Hematopoietic multipotent progenitor cell treated with erythropoietin and hydrocortisone succinate and interleukin-3 and kit ligand, for 4 days (in vitro differentiated cells): ENCODE measurements at places on chromosomes 1 and 21.
A peak's percentile ranks its signal among the peaks of the same experiment; 100 is the strongest.

DNA sequence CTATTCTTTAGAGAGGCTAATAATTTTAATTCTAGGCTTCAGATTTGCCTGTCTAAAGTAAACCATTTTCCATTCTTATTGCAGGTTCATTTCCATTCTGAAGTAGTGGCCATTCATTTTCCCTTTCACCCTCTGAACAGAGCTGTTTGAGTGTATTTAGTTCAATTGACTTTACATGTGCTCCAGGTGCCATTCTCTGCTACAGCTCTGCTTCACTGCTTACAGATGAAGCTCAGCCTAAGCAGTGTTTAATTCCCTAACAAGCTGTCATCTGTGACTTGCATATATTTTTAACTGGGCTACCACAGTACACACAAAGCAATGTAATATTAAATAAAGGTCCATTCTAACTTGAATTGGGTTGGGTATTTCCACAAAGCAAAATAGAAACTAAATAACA lies 1031.6 kb downstream of the KCNT2 start:
- DNase-seq: no peak

DNA sequence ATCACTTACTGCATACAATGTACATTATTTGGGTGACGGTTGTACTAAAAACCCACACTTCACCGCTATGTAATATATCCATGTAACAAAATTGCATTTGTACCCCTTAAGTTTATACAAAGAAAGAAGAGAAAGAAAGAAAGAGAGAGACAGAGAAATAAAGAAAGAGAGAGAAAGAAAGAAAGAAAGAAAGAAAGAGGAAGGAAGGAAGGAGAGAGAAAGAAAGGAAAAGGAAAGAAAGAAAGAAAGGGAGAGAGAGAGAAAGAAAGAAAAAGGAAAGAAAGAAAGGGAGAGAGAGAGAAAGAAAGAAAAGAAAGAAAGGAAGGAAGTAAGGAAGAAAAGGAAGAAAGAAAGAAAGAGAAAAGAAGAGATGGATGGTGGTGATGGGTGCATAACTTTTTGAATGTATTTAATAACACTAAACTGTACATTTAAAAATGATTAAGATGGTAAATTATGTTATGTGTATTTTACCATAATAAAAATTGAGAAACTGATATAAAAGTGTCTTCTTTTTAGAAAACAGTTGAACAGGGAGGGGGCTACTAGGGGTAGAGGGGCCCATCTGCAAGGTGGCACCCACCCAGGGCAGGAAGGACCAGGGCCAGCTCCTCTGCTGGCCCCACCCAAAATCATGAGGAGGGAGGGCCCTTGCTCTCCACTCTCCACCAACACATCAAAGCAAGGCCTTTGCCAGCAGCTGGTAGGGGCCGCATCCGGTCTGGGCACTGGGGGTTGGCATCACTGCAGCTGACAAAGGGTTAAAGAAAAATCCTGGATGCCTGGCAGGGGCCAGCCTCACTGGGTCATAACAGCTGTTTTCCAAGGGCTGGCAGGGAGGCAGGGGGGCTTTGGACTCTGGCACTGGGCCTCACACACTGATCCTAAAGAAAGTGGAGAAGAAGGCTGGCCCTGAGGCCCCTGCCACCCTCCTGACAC lies 153.9 kb upstream of the EDN2 start:
- no peak for DNase-seq

DNA sequence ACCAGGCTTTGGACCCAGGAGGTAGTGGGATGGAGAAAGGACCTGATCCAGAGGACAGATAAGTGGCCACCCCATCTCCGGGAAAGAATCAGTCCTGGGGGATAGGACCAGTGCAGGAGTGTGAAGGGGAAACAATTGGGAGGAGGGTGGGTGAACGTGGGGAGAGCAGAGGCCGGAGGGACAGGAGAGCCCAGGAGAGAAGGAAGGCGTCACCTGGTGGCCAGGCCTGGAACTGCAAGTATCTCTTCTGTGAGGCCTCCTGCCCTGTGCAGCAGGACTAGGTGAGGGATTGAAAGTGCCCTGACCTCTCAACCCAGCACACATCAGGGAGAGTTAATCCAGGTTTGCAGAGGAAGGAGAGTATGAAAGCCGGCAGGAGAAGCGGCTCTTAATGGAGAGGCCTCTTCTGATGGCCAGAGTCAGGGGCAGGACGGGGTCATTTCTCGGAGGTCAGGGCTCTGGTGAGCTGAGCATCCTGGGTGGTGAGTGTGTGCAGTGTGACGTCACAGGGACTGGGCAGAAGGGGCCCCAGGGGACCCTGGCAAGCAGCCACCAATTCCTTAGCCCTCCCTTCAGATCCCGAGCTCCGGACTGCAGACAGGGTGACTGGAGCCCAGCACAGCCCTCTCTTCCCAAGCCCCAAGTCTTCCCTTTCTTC lies 9.2 kb upstream of the LAD1 start:
- DNase-seq: peak; percentile 82

DNA sequence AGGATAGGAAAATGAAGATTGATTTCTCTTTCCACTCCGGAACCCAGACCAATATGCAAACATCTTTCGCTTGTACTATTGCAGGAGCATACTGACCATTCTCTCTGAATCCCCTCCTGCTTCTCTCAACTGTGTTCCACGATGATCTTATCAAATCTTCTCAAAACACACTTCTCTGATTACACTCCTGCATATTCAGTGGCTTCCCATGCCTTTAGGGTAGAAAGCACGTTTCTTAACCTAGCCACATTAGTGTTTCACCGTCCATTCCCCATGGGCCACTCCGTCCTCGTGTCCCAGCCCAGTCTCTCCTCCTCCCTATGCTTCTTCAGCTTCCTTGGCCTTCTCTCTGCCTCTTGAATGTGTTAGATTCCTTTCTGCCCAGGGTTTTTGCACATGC lies 198.5 kb downstream of the ZP4 start:
- DNase-seq: no peak

DNA sequence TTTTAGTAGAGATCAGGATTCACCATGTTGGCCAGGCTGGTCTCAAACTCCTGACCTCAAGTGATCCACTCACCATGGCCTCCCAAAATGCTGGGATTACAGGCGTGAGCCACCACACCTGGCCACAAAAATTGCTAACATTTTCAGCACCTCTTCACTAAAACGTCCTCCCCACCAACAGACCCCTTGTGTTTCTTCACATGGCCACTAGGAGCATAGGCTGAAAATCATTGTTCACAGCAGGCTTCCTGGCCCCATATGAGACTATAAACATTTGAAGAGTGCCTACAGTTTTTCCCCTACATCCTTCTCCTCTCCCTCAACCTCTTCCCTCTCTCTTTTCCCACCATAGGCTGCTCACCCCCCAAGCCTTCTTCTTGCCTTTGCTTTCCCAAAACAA lies 28.0 kb upstream of the SFPQ start:
- peak; percentile 62 for DNase-seq

DNA sequence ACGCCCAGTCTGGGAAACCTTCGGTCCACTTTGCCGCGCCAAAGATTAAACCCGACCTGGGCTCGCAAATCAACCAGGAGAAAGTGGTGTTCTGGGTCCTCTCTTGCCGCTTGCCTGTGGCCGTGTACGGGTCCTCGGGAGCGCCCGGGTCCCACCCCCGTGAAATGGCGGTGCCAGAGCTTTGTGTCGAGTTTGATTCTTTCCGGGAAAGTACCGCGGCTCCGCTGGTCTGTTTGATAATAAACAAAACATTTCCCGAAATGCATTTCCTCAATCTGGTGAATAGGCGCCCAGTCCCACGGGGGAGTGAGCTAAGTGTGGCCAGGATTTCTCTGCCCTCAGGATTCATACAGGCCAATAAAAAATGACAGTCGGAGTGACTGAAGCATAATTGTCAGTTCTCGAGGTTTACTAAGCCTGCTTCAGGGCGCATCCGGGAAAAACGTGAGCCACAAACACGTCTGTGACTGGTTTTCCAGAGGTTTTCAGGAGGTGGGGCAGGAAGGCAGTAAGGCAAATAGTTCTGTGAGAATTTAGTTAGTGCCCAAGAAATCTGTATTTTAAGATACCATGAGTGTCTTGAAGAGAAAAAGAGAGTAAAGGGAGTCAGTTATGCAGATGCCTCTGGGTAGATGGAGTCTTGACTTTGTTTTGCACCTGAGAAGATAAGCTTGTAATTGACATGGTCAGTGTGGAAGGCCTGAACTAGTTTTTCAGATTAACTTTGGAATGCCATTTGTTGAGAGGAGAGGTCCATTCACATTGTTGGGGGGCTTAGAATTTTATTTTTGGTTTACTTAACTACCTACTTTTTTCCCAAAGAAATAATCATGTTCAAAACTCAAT lies 675 bp downstream of the IFNAR1 start:
- DNase-seq: peak; percentile 81

DNA sequence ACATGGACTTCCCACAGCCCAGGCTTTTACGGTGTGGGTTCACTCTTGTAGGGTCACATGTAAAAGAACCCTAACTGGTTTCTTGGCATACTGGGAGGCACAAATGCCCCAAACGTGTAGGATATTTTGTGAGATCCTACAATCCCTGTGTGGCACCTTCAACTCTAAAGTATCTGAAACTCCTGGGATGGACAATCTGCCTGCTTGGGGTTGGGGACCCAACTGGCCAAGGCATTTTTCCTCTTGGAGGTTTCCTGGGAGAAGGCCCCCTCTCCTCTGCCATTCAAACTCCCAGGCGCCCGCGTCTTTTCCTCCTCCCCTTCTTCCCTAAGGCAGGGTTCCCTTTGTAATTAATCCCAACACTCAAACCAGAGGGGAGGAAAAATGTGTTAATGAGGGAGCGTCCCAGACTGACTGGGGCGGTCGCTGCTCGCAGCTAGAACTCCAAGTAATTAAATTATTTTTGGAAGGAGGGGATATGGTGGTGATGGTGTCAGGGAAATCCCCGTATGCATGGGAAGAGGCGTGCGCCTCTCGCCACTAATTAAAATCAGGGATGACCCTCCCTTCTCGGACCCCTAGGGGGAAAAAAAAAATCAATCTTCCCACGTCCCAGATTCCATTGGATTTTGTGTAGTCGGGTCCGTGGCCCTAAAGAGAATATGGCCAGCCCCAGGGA lies 681 bp upstream of the VANGL2 start:
- no peak for DNase-seq

DNA sequence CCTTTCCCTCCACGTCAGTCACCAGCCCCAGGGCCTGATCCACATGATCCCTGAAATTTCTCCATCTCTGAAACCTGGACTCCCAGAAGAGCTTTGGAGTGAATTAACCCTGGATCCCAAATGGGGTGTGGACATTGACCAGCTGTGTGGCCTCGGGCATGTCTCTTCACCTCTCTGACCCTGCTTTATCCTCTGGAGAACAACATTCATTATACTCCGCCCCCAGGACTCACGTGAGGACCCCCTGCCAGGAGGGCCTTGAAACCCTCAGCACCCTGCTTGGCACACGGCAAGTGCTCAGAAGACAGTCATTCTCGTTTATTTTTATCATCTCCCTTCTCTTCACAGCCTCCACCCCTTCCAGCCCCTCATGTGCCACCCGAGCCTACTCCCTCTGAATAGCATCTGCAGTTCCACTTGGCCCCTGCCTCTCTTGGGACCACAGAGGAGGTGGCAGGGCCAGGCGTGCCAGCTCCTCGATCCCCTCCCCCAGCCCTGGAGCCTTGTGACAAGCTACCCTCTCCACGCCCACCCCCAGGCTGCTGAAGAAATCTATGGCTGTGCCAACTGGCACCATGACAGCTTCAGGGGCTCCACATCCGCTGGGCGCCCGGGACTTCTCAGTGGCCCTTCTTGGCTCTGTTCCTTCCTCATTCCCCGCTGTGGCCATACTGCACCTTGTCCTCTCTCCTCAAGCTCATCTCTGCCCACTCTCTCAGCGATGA lies 18.0 kb downstream of the ADGRB2 start:
- DNase-seq: peak; percentile 48

DNA sequence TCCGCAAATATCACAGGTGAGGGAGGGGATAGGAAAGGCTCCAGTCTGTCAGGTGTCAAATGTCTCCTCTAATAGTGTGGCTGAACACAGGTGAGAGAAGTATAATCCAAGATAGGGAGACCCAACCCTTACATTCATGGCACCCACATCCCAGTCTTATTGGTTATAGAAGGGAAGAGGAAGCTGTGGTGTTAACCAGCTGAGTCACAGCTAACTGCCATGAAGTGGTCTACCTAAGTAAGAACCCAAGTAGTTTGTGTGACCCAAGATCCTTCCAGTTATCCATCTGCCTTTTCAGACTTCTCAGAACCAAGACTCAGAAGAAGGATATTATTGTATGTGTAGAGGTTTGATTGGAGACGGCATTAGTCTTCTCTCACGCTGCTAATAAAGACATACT lies 37.1 kb downstream of the DDAH1 start:
- DNase-seq: peak; percentile 49

DNA sequence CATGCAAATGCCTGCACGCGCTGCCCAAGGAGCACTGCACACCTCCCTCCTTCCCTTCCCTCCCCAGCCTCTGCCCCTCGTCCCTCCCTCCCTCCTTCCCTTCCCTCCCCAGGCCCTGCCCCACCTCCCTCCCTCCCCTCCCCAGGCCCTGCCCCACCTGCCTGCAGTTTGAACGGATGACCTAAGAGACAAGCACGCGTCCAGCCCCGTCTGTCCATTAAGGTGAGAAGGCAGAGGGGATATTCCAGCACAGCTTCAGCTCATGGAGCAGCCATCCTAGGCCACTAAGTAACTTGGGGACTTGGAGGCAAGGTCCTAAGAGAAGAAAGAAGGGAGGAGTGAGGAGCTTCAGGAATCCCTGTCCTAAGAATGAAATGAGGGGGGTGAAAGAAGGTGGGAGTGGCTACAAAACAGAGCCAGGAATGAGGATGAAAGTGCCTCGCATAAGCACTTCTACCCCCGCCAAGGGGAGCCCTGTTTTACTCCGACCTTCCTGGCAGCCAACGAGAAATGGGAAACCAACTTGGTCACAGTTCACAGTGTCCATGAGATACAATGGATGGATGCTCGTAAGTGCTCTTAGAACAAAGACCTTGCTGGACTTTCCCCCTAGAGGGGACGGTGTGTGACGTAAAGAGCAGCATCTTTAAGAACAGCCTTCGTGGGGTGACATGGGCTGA lies 21.3 kb upstream of the EFHD2 start:
- no peak for DNase-seq

GRCh38 chr1:5596651-5597050 lies 395.6 kb downstream of the NPHP4 start:
- DNase-seq: no peak

GRCh38 chr1:206508130-206508889 lies 979 bp downstream of the RASSF5 start:
- no peak for DNase-seq

DNA sequence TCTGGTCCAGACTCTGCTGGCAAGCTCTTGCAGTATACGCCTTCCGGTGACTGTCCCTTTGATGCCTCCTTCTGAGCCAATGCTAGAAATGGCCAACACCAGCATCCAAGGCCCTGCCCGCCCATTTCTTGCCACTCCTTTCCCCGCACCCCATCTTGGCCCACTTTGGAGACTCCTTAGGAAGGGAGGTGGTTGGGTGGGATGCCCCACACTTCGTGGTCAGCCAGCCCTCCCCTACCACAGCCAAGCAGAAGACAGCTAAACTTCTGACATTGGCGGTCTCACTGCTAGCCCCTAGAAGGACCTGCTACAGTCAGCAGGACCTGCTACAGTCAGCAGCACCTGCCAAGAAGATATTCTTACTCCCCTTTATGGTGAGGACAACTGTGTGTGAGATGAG lies 73.5 kb upstream of the CLDN14 start:
- no peak for DNase-seq

DNA sequence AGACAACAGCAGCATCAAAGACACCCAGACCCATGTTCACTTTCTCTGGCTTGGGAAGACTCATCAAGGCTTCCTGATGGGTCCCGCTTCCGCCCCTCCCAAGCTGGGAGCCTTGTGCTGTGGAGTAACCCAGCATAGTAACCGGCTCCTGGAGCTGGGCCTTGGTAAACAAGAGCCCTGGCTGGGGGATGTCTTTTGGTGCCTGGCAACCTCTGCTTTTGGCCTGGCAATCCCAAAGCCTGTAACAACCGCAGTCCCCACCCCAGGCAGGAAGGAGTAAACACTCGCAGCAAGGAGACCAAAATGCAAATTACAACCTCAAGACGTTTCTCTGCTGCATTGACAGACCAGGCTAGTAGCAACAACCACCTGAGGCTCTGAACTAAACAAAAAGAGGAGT lies 16.9 kb upstream of the THRAP3 start:
- no peak for DNase-seq
